ENCODE measurements at places on chromosomes 6 and 20.

GRCh38 chr6:37850260-37850659, 30.7 kb downstream of the ZFAND3 start:
- no peak for DNase-seq

DNA sequence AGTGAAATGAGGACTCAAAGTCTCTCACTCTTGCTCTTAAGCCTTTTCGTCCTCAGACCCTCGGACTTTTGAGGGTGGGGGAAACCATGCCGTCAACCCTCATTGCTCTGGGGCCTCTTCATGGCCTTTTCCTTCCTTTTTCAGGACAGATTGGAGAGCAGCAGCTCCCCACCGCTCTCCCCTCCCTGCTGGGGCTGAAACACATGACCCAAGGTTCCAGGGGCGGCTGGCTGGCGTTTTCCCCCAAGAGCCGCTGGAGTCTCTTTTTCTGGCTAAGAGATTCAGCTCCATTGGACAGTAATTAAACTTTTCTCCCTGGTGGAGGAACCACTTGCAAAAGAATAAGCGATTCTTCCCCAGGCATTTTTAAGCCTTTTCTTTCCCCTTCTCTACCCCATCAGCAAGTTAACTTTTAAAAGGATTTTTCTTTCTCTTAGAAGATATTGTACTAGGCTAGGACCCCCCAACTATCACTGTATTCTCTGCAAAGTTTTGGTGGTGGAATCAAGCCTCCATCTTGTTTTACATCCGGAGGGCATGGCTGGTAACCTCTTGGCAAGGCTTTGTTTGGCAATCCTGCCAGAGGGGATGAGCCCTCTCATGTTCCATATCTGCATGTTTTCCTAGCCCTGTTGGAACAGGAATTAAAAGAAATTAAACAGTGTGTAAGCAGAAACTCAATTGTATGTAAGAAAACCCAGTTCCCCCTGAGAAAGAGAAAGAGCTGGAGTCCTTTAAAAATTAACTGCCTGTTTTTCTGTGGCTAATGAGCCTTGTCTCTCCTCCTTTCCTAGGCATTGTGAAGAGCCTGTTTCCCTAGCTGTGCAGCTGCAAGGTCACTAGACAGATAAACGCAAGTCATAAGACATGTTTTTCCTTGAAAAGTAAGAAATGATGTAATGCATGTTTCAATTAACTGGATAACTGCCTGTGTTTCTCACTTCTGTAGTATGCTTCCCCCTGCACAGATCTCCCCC, 100.8 kb upstream of the GPR6 start:
- no peak for DNase-seq

- no peak for DNase-seq
These were observed 459.9 kb upstream of the MARCKS start for GRCh38 chr6:113397236-113397635.

- DNase-seq, result no peak
These were observed at the start of gene SLC17A4 for GRCh38 chr6:25754535-25754934. TSS of gene SLC17A4 (plus strand) at chr6:25754742. CDS start at chr6:25761963, 7,221 bp downstream.

DNA sequence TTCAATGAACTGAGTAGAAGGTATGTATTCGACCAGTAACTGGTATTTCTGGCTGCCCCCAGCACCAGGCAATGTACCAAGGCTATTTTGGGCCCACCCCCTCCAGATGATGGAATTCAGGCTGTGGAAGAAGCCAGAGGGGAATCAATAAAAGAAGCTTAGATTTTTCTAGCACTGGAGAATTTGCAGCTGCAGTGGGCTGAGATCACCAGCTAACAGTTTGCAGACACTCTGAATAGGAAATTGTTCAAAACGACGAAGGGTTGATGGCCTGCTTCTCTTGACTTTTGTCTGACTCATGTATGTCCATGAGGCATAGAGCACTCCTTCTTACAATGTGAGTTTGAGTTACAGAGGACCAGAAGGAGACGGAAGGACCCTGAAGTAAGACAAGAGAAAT, 32.4 kb upstream of the FBXO9 start:
- DNase-seq, result no peak

- DNase-seq, result no peak
These were observed 7.3 kb downstream of the TMEM181 start for GRCh38 chr6:158567152-158567551.

- DNase-seq, result no peak
These were observed 164.1 kb downstream of the RNF144B start for GRCh38 chr6:18551228-18551627.

GRCh38 chr6:10446548-10446947, 31.7 kb upstream of the TFAP2A start:
- no peak for DNase-seq

GRCh38 chr20:32411955-32412706, 54.0 kb downstream of the ASXL1 start:
- DNase-seq, result peak; percentile 34

DNA sequence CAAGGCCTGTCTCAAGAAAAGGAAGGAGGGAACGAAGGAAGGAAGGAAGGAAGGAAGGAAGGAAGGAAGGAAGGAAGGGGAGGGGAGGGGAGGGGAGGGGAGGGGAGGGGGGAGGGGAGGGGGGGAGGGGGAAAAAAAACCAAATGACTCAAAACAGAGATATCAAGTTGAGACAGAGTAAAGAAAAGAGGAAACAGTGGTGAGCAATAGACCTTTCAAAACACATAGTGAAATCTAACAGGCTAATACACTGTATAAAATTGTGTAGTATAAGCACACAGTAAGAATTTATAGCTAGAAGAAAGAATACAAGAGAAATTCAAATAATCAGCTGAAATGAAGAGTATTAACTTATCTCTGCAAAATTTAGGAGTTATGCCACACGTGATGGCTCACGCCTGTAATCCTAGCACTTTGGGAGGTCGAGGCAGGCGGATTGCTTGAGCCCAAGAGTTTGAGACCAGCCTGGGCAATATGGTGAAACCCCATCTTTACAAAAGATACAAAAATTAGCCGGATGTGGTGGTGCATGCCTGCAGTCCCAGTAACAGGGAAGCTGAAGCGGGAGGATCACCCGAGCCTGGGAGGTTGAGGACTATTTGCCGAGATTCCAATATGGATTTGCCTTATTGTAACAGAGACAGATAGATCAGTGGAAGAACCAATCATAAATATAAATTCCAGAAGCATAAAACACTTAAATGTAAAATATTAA, 123.2 kb downstream of the PRND start:
- peak; percentile 62 for DNase-seq

- DNase-seq, result peak; percentile 77
These were observed 137.1 kb downstream of the LY86 start for GRCh38 chr6:6725468-6726209.

DNA sequence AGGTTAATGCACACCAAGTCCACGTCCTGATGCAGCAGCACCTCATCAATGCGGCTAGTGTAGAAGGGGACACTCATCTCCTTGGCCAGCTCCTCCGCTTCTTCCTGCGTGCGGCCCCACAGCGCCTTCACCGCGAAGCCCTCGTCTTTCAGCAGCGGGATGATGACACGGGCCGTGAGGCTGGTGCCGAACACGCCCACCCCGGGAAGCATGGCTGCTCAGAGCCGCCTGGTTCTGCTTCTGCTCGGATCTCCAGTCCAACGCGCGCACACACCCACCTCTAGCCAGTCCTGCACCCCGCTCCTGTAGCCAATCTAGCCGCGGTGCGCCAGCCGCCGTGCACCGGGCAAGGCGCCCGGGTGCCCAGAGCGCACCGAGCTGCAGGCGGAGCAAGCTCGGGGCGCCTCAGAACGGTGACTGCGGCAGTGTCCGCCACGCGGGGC, 700 bp downstream of the GFOD1 start:
- peak; percentile 67 for DNase-seq

DNA sequence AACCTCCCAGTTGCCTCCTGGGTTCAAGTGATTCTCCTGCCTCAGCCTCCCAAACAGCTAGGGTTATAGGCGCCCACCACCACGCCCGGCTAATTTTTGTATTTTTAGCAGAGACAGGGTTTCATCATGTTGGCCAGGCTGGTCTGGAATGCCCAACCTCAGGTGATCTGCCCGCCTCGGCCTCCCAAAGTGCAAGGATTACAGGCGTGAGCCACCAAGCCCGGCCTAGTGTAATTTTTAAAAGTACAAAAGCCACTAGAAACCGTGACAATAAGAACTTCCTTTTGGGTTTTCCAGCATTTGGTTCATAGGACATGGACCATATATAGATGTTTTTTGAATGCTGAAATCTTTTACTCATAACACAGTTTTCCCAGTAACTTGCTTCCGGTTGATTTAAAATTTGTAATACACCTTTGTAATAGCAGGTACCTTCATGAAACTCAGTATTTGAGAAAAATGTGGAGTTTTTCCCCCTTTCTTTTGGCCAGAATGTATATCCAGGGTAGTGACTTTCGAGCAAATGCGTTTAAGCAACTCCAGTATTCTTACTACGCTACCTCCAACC, 467 bp downstream of the PXT1 start:
- DNase-seq, result no peak

DNA sequence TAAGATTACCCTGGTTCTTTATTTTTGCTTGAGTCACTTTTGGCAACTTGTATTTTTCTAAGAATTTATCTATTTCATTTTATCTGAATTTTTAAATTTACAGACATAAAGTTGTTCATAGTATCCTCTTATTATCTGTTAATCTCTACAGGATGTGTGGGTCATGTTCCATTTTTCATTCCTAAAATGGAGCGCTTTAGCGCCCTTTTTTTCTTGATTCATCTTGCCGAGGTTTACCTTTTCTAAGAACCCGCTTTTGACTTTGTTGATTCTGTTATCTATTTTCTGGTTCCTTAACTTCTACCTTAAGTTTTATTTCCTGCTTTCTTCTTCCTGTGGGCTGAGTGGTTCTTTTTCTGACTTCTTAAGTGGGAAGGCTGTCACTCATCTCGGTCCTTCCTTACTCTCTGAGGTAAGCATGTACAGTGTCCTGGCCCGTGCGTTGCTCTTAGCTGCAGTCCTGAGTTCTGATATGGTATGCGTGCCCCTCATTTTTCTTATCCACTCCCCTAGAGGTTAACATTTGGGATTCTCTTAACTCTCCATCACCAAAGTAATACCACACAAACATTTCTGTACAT, 399.8 kb downstream of the CDC5L start:
- no peak for DNase-seq

DNA sequence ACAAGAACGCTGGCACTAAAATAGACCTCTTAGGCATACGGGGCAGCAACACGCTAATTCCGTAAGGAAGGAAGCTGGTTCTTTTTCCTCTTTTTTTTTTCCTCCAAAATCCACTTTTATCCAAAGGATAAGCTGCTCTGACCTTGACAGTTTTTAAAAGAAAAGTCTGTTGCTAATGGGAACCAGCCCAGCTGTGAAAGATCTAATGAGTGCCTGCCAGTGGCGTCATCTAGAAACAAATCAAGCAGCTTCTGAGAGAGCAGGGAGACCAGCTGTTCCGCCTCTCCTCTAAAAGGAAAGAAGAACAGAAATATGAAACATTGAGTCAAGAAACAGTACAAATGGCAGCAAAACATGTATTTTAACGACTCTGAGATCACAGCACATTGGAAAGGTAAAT, 78.6 kb downstream of the FAXC start:
- DNase-seq, result no peak

DNA sequence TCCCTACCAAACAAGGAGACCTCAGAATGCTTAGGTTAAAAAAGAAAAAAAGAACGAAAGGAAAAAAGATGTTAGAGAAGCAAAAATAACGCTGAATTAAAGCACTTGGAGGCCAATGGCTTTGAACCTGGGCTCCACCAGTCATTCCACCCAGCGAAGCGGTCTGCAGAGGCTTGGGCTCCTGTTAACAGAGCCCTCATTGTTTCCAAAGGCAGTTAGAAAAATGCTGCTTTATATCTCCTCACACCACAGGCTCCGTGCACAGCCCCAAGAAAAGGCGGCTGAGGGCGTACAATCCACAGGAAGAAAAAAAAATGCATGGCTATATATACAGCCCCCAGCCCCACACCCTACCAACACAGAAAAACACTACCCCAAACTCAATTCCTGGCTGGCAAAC, 255.9 kb downstream of the FOXC1 start:
- no peak for DNase-seq

GRCh38 chr20:1391640-1392442, 1.0 kb downstream of the FKBP1A start:
- DNase-seq, result peak; percentile 50

GRCh38 chr6:166330612-166331011, 11.7 kb downstream of the SFT2D1 start:
- no peak for DNase-seq

- no peak for DNase-seq
These were observed 704.8 kb downstream of the PTPRT start for GRCh38 chr20:42484790-42485375.

GRCh38 chr6:2179241-2179640, 66.2 kb downstream of the GMDS start:
- no peak for DNase-seq

GRCh38 chr6:110714143-110714542, 101.1 kb downstream of the CDK19 start:
- DNase-seq, result no peak

DNA sequence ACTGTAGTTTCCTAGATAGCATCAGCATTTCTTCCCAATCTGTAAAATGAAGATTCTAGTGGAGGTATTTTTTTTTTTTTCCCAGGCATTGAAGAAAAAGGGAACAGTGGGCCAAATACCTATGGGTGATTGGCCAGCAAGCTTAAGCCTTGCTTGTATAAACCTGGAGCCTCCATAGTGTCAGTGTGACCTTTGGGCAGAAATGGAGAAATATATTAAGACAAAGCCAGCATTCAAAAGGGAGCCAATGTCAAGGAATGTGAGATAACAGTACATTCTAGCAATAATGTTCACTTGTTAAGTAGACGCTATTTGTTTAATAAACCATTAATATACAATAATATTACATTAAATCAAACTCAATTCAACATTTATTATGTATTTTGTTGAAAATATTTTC, 275.4 kb downstream of the FOXA2 start:
- no peak for DNase-seq

DNA sequence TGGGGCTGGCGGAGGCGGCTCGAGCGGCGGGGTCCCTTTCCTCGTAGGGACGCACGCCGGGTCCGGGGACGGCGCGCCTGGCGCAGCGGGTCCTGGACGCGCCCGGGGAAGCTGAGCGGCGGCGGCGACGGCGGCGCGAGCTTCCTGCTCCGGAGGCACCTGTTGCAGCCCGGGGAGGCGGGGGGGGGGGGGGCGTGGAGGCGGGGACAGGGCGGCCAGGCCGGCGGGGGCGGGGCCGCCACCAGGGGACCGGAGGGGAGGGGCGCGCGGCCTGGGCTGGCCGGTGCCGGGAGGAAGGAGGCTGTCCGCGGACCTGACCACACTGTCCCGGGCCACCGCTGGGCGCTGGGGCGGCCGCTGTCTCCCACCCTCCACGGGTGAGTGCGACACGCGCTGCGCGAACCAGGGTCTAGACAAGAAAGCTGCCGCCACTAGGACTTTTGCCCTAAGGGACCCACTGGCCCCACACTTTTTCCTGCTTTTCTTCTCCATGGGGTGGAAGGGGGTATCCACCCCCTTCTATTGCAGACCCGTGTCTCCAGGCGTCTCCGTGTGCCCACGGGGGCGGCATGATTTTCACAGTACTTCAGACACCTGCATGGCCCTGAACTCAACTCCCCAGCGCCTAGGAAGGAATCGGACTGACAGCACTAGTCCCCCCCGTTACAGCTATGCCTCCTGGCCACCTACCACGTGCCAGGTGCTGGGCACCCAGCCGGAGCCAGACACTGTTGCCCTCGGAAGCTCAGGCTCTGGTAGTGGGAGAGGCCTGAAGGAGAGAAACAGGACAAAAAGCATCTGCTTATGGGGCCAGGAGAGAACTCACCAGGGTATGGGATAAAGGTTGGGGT, at the start of gene NFATC2:
NFATC2 (minus strand) TSS at position 149 of the 851 bp plus-strand sequence. CDS start 220 bp downstream, outside the sequence.
- no peak for DNase-seq

Data from CD14-positive monocyte (primary cell).